Activated CD8-positive, alpha-beta memory T cell treated with anti-CD3 and anti-CD28 coated beads, Interleukin-2, amount 10 ng/mL, durations not matched to agents 7 days and 5 days (primary cell): ENCODE measurements at places on chromosomes 3 and 15. TPM values are rescaled to one million over a fixed set of nuclear protein-coding genes. Genes with fewer than 3 reads are reported as not detected.

- DNase-seq: no peak
- no peaks in the 10 kb centered on the region for H3K36me3 ChIP-seq
- H3K4me3 ChIP-seq: no peak overlapping the region
- no peaks in the 10 kb centered on the region for H3K4me1 ChIP-seq
- H3K27ac ChIP-seq: no peak overlapping the region
- H3K27me3 ChIP-seq: no peaks in the 10 kb centered on the region
These were observed 904.3 kb downstream of the NSUN3 start for GRCh38 chr3:94967196-94967595.

GRCh38 chr3:2420919-2421318 lies 322.3 kb downstream of the CNTN4 start:
- no peaks in the 10 kb centered on the region for H3K4me1 ChIP-seq
- H3K27me3 ChIP-seq: no peaks in the 10 kb centered on the region
- no peak for DNase-seq
- H3K36me3 ChIP-seq: no peaks in the 10 kb centered on the region

DNA sequence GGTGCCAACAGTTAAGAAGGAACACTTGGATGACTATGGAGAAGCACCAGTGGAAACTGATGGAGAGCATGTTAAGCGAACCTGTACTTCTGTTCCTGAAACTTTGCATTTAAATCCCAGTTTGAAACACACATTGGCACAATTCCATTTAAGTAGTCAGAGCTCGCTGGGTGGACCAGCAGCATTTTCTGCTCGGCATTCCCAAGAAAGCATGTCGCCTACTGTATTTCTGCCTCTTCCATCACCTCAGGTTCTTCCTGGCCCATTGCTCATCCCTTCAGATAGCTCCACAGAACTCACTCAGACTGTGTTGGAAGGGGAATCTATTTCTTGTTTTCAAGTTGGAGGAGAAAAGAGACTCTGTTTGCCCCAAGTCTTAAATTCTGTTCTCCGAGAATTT lies 3.0 kb downstream of the SKIL start:
- H3K27me3 ChIP-seq: no peaks in the 10 kb centered on the region
- H3K36me3 ChIP-seq: peaks cover 30% of the 10 kb centered on the region
- H3K27ac ChIP-seq: no peak overlapping the region
- peaks cover 37% of the 10 kb centered on the region for H3K4me1 ChIP-seq
- no peak for DNase-seq

- no peaks in the 10 kb centered on the region for H3K4me1 ChIP-seq
- no peaks in the 10 kb centered on the region for H3K36me3 ChIP-seq
- H3K4me3 ChIP-seq: no peak overlapping the region
- H3K27me3 ChIP-seq: no peaks in the 10 kb centered on the region
- no peak overlapping the region for H3K27ac ChIP-seq
These were observed 135.5 kb upstream of the TTC14 start for GRCh38 chr3:180466401-180467011.

DNA sequence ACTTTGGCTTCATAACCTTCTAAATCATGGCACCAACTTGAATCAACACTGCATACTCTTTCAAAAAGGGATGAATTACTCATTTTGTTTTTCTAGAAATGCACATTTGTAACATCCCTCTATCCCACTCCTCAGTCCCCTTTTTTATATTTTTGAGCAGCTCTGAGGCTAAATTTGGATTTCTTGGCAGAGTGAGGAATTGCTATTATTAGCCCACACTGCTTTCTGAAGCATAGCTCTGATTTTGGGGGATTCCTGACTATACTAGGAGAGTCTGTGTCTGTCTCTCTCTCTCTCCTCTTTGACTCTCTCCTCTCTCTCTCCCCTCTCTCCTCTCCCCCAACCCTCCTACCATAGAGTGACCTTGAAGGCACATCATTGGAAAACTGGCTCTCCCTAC lies 76.6 kb downstream of the RBPMS2 start:
- H3K27ac ChIP-seq: no peak overlapping the region
- H3K36me3 ChIP-seq: peaks cover 10% of the 10 kb centered on the region
- no peak overlapping the region for H3K4me3 ChIP-seq
- no peak for DNase-seq
- H3K27me3 ChIP-seq: no peaks in the 10 kb centered on the region
- peaks cover 55% of the 10 kb centered on the region for H3K4me1 ChIP-seq

- H3K4me1 ChIP-seq: no peaks in the 10 kb centered on the region
- DNase-seq: no peak
- no peaks in the 10 kb centered on the region for H3K27me3 ChIP-seq
- H3K36me3 ChIP-seq: no peaks in the 10 kb centered on the region
These were observed 339.9 kb upstream of the DPH6 start for GRCh38 chr15:35885870-35886269.

DNA sequence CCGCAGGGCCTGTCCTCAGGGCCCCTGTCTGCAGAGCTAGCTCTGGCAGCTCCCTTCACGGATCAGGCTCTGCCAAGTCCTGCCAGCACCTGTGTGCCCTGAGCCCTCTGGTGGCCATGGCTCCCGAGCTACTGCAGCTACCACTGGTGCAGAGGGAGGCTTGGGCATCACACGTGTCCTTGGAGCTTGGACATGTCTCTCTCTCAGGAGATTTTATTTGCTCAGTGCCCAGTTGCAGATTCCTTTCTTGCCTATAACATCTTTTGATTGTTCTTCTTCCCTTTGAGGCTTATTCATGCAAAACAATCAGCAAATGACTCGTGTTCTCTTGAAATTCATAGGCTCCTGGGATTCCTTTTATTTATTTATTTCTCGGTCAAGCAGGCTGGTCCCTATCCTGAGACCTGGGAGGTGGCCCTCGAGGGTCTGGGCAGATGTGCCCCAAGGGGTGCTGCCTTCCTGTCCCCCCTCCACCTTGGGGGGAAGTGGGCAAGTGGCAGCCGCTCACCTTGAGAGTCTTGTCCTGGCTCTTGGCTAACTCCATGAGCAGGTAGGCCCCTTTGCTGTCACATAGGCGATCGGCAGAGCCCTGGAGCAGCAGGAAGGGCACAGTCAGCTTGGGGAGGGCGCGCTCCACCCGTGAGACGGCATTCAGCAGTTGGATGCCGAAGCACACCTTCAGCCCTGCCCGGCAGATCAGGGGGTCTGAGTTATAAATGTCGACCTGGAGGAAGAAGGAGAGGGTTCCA lies 21.9 kb downstream of the ABTB1 start:
- H3K4me1 ChIP-seq: peaks cover 8% of the 10 kb centered on the region
- no peaks in the 10 kb centered on the region for H3K27me3 ChIP-seq
- no peak overlapping the region for H3K27ac ChIP-seq
- DNase-seq: peak; percentile 66
- no peaks in the 10 kb centered on the region for H3K36me3 ChIP-seq
- H3K4me3 ChIP-seq: no peak overlapping the region

GRCh38 chr3:54527521-54527920 lies 400.3 kb downstream of the LRTM1 start:
- no peak overlapping the region for H3K4me3 ChIP-seq
- DNase-seq: no peak
- H3K4me1 ChIP-seq: no peaks in the 10 kb centered on the region
- H3K27me3 ChIP-seq: no peaks in the 10 kb centered on the region

- peak overlapping the region; percentile 51 for H3K4me3 ChIP-seq
- peaks cover 74% of the 10 kb centered on the region for H3K4me1 ChIP-seq
- no peak for DNase-seq
- H3K27me3 ChIP-seq: no peaks in the 10 kb centered on the region
These were observed 36.6 kb downstream of the CD86 start for GRCh38 chr3:122091602-122092295.

GRCh38 chr3:53711387-53711786 lies 134.8 kb downstream of the CHDH start:
- peak; percentile 21 for DNase-seq
- no peak overlapping the region for H3K4me3 ChIP-seq
- peaks cover 7% of the 10 kb centered on the region for H3K4me1 ChIP-seq
- H3K27me3 ChIP-seq: peaks cover 16% of the 10 kb centered on the region
- H3K27ac ChIP-seq: no peak overlapping the region

DNA sequence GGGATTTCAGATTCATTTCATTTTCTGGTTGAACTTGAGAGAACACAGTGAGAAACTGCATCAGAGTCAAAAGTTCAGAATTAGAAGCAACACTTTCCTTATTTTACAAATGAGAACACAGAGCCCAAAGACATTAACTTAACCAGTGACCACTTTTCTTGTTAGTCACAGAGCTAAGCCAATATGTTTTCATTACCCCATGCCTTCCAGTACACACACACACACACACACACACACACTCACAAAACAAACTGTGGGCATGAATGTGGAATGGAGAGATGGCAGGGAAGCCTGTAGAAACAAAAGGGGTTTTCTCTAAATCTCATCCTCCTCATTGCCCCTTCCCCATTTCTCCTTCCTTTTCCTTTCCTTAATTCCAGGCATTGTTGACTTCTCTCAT lies 267.4 kb upstream of the GADL1 start:
- no peak overlapping the region for H3K27ac ChIP-seq
- H3K4me1 ChIP-seq: peaks cover 2% of the 10 kb centered on the region
- H3K4me3 ChIP-seq: no peak overlapping the region
- H3K36me3 ChIP-seq: no peaks in the 10 kb centered on the region

- peaks cover 6% of the 10 kb centered on the region for H3K4me1 ChIP-seq
- H3K27ac ChIP-seq: no peak overlapping the region
- H3K27me3 ChIP-seq: no peaks in the 10 kb centered on the region
These were observed 15.9 kb downstream of the HPS3 start for GRCh38 chr3:149145356-149145755.

- H3K4me3 ChIP-seq: no peak overlapping the region
- no peaks in the 10 kb centered on the region for H3K36me3 ChIP-seq
- no peak overlapping the region for H3K27ac ChIP-seq
These were observed 528 bp downstream of the RBPMS2 start for GRCh38 chr15:64774629-64775493.

- H3K4me3 ChIP-seq: no peak overlapping the region
- no peaks in the 10 kb centered on the region for H3K4me1 ChIP-seq
- no peaks in the 10 kb centered on the region for H3K27me3 ChIP-seq
- H3K36me3 ChIP-seq: no peaks in the 10 kb centered on the region
These were observed 1181.9 kb downstream of the ROBO2 start for GRCh38 chr3:78221796-78222195.

DNA sequence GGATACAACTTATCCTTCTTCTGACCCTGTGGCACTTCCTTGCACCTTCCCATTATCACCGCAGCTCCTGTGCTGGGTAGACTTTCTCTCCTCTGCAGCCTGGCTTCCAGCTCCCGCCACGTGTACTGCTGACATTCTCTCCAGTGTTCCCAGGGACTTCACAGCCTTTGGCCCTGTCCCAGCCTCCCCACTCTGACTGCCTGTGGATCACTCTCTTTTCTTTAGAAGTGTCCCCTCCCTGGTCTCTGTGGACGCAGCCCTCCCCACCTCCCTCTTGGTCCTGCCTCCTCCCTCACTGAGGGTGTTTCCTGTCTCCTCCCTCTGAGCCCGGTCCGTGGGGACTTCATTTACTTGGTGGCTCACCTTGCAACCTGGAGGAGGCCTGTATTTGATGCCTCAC lies 17.4 kb downstream of the PDIA5 start:
- no peaks in the 10 kb centered on the region for H3K27me3 ChIP-seq
- H3K4me1 ChIP-seq: peaks cover 34% of the 10 kb centered on the region
- H3K4me3 ChIP-seq: no peak overlapping the region
- H3K27ac ChIP-seq: no peak overlapping the region

DNA sequence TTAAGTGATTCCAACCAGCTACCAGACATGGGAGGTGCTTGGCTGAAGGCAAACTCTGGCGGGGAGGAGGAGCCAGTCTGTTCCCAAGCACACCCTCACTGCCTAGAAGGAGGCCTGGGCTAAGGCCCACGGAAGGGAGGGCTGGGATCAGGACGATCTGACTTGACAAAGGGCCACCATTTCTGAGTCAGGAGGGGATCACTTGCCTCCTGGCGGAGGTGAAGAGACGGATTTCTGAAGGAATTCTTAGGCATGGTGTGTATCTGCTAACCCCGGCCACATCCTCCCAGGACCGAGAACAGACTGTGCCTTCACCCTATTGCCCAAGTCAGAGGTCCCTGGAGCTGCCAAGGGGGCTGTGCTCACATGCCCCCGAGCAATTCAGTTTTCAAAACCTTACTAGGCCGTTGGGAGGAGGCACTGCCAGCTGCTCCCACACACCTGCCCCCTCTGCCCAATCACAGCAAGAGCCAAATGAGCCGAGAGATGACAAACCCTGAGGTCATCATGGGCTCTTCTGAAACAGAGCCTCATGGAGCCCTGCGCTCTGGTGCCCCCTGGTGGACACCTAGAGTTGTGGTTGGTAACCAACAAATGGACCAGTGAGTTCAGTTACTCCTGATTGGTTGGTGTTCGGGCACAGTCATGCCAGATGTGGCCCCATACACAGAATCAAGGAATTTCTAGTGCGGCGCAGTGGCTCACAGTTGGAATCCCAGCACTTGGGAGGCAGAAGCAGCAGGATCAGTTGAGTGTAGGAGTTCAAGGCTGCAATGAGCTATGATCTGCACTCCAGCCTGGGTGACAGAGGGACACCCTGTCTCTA lies 6.5 kb upstream of the TNK2 start:
- peak; percentile 96 for DNase-seq
- H3K27ac ChIP-seq: peak overlapping the region; percentile 66
- H3K36me3 ChIP-seq: no peaks in the 10 kb centered on the region

- H3K27me3 ChIP-seq: no peaks in the 10 kb centered on the region
- DNase-seq: peak; percentile 56
- peaks cover 46% of the 10 kb centered on the region for H3K36me3 ChIP-seq
- peak overlapping the region; percentile 92 for H3K4me3 ChIP-seq
- peak overlapping the region; percentile 85 for H3K27ac ChIP-seq
- H3K4me1 ChIP-seq: peaks cover 67% of the 10 kb centered on the region
These were observed 791 bp downstream of the GYG1 start for GRCh38 chr3:148992027-148992634.

Gene FETUB
- total RNA-seq: not detected

Gene SLC28A2
- not detected for total RNA-seq

Gene EBLN2
- total RNA-seq: 5.1 TPM

Gene TNFAIP8L3
- total RNA-seq: not detected

Gene UTS2B
- not detected for total RNA-seq

Gene ZNF639
- 32.2 TPM for total RNA-seq

Gene GNAT1
- not detected for total RNA-seq

Gene CCR3
- total RNA-seq: 1.4 TPM

Gene C3orf20
- 0.16 TPM for total RNA-seq

Gene GPR149
- not detected for total RNA-seq

Gene CCDC191
- 1.7 TPM for total RNA-seq

Gene ACKR2
- 2.6 TPM for total RNA-seq

Gene ZMYND10
- total RNA-seq: 2.9 TPM
